ENCODE measurements at places on chromosomes 3 and 15.

DNA sequence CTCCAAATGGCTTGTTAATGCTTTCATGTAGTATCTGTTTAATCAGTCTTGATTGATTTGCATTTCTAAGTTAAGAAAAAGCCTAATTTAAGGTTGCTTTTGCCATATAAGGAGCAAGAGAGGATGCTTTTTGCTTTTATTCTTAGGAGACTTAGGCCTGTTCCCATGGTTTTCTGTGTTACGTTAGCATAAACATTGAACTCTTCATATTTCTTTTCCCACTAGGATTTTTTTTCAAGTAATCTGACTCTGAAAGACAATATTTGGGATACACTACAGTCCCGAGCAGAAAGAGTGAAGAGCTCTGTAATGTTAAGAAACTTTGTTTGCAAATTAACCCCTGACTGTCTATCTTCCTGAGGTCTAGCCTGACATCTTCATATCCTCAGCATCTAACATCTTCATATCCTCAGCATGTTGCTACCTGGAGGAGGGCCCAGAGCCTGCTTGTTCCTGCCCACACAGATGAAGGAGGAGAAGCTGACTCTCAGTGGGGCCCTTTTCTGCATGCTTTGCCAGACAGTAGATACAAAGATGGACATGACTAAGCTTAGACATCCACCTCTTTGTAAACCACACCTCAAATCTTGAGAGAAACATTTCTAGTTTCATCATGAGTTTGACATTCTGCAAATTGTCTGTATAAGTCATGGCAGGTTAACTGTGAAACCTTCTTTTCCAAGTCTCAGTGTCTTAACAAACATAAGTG lies 86.2 kb upstream of the COL6A5 start:
- no peak for DNase-seq

DNA sequence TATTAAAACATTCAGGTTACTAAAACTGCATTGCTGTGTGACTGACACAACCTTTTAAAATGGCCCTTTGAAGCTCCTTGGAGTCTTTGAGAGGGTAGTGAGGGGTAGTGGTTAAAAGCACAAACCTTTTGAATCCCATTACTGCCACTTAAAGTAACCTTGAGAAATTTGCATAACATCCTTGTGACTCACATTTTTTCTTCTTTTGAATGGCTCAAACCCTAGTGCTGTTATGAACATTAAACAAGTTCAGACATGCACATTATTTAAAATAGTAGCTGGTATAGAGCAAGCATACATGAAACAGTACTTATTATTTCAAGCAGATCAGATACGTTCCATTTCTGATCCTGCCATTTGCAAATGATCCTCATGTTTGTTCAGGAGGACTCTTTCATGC lies 3.7 kb upstream of the CLDN1 start:
- DNase-seq = no peak

GRCh38 chr3:129908417-129908816 lies 14.9 kb upstream of the TMCC1 start:
- peak; percentile 54 for DNase-seq

GRCh38 chr3:26029321-26029720 lies 239.4 kb downstream of the OXSM start:
- no peak for DNase-seq

- DNase-seq = no peak
These were observed 205.2 kb upstream of the CFAP20DC start for GRCh38 chr3:59254976-59255375.

DNA sequence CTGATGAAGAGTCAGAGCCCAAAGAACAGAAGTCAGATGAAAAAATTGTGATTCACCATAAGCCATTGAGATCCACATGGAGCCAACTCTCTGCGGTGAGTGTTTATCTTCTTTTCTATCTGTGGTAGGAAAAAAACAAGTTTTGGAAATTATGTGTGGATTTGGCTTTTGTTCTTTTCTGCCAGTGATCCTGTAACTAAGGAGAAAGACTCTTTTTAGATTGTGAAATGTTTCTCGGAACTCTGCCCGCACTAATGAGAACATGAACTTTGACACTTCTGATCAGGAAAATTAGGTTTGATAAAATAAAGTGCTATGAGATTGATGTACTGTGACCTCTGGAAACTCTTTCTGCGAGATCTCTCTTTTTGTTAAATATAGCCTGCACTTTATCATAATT lies 8.4 kb downstream of the ARHGEF26 start:
- DNase-seq = no peak

DNA sequence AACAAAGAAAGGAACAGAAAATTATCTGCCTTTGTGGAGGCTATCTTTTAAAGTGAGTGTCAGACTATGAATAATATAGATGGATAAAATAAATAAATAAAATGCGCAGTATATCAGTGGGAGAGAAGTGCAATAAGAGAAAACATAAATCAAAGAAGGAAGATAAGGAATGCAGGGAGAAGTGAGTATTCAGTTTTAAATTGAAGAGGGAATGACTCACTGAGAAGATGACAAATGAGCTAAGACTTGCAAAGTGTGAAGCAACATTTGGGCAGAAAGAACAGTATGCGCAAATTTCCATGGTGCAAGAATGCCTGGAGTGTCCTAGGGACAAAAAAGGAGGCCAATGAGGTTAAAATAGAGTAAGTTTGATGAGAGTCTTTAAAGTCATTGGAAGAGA lies 1300.1 kb upstream of the ALCAM start:
- peak; percentile 4 for DNase-seq

DNA sequence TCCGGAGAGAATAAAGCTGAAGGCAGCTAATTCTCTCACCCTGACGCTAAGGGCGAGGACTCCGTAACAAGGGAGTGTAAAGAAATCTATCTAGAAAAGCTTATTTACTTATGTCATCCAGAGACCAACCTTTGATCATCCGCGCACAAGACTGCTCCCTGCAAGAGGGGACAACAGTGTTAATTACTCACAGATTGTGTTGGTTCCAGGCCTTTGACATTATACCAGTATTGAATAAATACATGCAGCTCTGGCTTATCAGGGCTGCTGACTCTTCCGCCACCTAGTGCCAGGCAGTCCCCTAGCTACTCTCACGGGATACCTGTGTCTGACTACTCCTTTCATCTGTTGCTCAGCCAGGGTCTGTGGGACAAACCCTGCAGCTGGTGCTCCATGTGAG lies 211.7 kb downstream of the DTWD1 start:
- peak; percentile 52 for DNase-seq

GRCh38 chr3:128486205-128486628 lies 6.8 kb downstream of the GATA2 start:
- DNase-seq = no peak

- DNase-seq = no peak
These were observed 68.0 kb downstream of the OXNAD1 start for GRCh38 chr3:16332904-16333426.

GRCh38 chr3:177349384-177349783 lies 152.1 kb upstream of the TBL1XR1 start:
- no peak for DNase-seq

GRCh38 chr3:111890051-111890580 lies 31.1 kb downstream of the PHLDB2 start:
- peak; percentile 60 for DNase-seq

- no peak for DNase-seq
These were observed 11.3 kb downstream of the RAB8B start for GRCh38 chr15:63200464-63201249.

GRCh38 chr3:42229942-42230688 lies 35.9 kb downstream of the CCK start:
- DNase-seq = peak; percentile 75

GRCh38 chr3:141686466-141687291 lies 51.4 kb upstream of the RNF7 start:
- DNase-seq = peak; percentile 19

DNA sequence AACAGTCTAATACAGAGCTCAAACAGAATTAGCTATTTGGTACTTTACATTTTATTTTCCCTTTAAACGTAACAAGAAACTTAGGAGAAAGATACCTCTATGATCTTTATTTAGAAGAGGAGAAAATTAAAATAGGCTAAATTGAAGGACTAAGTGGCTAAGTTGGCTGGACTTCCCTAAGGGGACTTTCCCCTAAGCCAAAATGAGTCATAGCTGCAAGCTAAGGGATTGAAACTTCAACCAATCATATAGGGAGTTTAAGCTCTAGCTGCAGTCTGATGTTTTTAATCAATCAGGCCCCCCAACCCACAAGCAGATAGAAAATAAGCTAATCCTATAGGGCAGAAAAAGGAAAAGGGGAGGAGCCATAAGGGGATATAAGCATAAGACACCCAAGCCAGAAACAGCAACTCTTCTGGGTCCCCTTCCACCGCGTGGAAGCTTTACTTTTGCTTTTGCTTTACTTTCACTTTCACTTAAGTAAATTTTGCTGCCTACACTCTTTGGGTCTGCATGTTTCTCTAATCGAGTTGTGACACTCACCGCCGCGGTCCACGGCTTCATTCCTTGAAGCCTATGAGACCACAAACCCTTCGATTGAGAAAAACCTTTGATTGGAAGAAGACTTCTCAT lies 1108.5 kb upstream of the EPHA6 start:
- DNase-seq = no peak

DNA sequence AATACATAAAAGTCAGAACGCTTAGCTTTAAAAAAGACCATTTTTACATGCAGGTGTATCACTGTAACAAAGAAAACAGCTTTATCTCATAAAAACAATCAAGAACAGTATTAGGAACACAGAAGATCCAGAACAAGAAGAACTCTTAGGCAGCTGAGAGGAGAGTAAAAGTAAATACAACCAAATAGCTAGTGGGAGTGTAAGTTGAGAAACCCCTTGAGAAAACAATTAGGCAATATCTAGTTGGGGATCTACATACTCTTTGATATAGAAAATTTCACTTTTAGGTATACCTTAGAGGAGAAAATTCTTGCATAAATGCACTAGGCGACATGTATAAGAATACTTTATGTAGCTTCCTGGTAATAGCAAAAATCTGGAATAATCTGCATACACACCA lies 7.5 kb downstream of the TMF1 start:
- DNase-seq = no peak

- DNase-seq = peak; percentile 68
These were observed 18.4 kb upstream of the BCHE start for GRCh38 chr3:165855581-165855980.

DNA sequence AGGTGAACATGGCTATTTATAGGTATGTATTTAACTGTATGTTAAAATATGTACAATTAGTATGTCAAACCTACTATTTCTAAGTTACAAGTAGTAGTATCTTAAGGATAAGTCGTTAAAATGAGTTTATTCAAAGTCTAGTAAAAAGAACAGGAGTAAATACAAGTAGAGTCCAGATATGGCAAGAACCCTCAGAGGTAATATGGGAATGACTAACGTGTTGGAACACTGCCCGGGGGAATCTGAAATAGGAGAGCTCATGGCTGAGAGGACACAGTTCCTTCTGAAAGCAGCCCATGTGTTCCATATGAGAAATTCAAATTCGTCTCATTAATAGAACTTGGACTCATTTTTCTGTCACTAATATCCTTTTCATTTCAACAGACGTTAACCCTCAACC lies 158.8 kb downstream of the CLSTN2 start:
- DNase-seq = peak; percentile 59

- no peak for DNase-seq
These were observed 4.8 kb upstream of the RBP2 start for GRCh38 chr3:139481116-139481515.

- DNase-seq = peak; percentile 79
These were observed 88.3 kb downstream of the TMEM266 start for GRCh38 chr15:76147906-76148570.

- DNase-seq = no peak
These were observed 107.4 kb upstream of the KLF13 start for GRCh38 chr15:31219221-31219620.

DNA sequence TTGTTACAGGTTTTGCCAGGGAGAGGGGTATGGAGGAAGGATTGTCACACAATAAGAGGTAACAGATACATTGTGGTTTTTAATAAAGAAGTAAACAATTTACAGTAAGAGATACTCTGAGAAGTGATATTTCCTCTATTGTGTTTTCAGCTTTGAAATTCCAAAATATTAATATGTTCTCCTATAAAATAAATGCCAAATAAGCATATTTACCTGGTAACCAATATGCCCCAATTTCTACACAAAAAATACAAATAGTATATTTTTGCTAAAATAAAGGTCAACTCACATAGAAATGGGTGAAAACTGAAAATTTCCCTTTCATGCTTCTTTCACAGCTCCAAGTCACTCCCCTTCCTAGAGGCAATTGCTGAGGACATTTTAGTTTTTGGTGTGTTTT lies 437.4 kb upstream of the UBE2E2 start:
- DNase-seq = no peak

DNA sequence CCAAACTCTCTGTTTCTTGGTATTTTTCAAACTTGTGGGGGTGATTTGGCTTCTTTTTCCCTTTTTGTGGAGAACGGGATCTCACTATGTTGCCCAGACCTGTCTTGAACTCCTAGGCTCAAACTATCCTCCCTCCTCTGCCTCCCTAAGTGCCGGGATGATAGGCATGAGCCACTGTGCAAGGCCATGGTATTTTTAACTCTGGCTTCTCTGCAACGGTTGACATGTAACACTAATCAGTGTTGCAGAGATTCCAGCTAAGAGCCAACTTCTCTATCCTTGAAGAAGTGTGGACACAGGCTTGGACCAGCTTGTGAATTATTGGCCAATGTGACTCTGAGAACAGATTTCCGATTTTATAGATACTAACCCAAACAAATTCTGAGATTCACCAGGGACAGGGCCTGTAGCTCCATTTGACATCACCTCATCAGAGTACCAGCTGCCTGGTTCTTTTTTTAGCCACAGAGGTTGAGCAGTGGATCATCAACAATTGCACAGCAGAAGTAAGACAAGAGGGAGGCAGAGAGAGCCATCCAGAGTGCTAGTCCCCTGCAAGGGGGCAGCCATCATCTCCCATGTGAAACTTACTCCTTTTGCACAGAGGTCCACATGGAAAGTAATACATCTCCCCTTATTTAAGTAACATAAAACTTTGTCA lies 98.1 kb upstream of the SYNPR start:
- DNase-seq = no peak

DNA sequence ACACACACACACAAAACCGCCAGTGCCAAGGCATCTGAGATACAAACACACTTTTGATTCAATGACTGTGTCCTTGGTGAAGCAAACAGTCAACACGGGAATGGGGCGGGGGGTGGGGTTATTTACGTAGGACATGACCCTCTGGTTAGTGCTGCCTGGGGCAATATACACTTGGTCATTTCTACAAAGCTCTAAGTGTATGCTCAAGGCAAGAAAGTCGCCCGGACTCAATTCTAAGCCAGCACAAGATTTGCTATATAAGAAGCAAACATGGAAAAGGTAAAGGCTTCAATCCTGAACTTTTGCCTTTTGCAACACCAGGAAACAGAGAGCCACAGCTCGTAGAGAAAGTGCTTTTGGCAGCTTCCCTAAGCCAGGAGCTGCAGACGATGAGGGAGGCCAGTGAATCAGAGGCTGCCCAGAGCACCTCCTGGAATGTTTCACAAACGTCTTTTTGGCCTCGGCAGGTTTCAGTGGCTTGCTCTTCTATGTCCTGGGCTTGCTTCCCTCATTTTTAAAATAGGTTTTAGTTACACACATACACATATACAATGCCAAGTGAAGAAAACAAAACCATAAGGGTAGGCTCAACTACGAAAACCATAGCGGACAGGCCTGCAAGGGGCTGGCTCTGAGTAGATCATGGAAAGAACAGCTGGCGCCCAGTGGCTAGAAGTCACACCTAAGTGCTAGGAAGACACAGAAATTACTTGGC lies 73.6 kb downstream of the TM4SF4 start:
- peak; percentile 72 for DNase-seq
